ENCODE measurements at places on chromosomes 1 and 21.

DNA sequence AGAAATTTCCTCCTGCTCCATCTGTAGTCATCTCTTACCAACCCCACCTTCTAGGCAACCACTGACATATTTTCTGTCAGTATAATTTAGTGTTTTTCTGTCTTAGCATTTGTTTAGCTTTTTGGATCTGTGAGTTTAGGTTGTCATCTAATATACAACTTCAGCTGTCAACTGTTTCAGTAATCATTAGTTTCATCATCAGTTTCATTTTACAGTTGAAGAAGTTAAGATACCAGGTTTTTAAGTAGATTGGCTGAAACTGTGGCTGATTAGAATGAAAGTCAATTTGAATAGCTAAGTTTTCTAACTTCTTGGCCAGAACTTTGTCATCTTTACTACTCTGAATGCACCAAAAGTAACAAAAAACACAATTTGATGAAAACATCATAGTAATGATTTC lies 1957.3 kb downstream of the NCAM2 start:
- DNase-seq = no peak

GRCh38 chr1:159261721-159262494 lies 40.2 kb upstream of the FCER1A start:
- DNase-seq = no peak

DNA sequence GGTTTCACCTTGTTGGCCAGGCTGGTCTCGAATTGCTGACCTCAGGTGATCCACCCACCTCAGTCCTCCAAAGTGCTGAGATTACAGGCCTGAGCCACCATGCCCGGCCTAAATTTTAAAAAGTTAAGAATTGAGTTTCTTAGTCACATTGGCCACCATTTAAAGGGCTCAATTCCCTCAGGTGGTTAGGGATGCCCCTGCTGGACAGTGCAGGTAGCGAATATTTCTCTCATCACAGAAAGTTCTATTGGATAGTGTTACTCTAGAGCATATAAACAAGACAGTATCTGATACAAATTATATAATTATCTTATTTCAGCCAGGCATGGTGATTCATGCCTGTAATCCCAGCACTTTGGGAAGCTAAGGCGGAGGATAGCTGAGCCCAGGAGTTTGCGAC lies 320.2 kb downstream of the ZP4 start:
- no peak for DNase-seq

GRCh38 chr21:33433425-33434114 lies 30.4 kb downstream of the IFNGR2 start:
- DNase-seq = no peak

GRCh38 chr1:23964235-23964668 lies 4.6 kb downstream of the PNRC2 start:
- no peak for DNase-seq

- DNase-seq = no peak
Observed at GRCh38 chr1:95653618-95654017, 419.6 kb downstream of the RWDD3 start.

- DNase-seq = no peak
Observed at GRCh38 chr1:36133484-36133883, 8.5 kb upstream of the COL8A2 start.

- DNase-seq = no peak
Observed at GRCh38 chr1:48472638-48473037, 634 bp upstream of the SPATA6 start.

DNA sequence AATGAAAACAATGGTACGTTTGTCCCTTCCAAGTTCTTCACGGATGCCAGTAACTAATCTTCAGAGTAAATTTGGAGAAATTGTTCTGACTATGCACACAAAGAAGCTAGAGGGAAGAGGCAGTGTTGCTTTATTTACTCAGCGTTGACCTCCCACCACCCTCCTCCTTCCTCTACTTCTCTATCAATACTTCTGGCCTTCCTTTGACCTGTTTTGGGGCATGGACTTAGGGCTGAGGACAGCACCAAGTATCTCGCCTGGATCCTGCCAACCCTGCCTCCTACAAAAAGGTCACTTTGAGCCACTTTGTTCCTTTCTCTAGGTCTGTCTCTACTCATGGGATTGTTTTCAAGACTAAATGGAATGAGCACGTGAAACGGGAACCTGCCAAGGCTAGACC lies 282.6 kb downstream of the DSCAM start:
- DNase-seq = no peak

DNA sequence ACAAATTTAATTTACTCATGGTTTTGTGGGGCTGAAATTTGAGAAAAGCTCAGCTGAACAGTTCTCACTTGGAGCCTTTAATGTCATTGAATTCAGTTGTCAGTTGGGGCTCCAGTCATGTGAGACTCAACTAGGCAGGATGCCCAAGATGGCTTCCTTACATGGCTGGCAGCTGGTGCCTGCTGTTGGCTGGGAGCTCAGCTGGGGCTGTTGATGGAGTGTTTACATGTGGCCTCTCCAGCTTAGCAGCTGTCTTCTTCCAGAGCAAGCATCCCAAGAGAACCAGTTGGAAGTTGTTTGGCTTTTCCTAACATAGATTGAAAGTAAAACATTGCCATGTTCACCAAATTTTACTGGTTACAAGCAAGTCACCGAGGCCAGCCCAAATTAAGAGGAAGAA lies 81.8 kb upstream of the KCNA3 start:
- DNase-seq = no peak

GRCh38 chr1:167714098-167714438 lies 7.7 kb upstream of the MPZL1 start:
- no peak for DNase-seq

GRCh38 chr1:226743259-226743658 lies 4.2 kb upstream of the ITPKB start:
- no peak for DNase-seq

- no peak for DNase-seq
Observed at GRCh38 chr21:22120616-22121266, 1122.5 kb downstream of the NCAM2 start.

DNA sequence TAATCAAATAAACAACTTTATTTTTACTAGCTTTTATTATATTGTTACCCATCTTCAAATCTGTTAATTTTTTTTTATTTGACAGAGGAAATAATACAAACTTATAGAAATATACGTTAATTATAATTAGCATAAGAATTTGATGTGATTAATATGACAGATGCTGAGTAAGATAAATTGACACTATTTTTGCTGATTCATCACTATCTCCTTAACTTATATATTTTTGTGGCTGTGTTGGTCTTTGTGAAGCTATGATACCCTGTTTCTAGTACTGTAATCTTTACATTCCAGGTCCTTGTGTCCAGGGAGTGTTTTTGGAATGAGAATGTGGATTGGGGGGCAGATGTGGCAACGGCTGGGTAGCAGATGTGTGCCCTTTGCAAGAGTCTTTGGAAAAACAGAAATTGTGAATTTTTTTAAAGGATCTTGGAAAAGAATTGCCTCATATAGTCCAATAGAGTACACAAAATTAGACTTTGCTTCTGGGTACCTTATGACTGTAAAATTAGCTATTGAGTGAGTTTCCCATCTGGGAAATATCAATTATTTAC lies 102.6 kb downstream of the KCNK2 start:
- no peak for DNase-seq

- DNase-seq = no peak
Observed at GRCh38 chr1:1335792-1336248, 4.7 kb downstream of the TAS1R3 start.

DNA sequence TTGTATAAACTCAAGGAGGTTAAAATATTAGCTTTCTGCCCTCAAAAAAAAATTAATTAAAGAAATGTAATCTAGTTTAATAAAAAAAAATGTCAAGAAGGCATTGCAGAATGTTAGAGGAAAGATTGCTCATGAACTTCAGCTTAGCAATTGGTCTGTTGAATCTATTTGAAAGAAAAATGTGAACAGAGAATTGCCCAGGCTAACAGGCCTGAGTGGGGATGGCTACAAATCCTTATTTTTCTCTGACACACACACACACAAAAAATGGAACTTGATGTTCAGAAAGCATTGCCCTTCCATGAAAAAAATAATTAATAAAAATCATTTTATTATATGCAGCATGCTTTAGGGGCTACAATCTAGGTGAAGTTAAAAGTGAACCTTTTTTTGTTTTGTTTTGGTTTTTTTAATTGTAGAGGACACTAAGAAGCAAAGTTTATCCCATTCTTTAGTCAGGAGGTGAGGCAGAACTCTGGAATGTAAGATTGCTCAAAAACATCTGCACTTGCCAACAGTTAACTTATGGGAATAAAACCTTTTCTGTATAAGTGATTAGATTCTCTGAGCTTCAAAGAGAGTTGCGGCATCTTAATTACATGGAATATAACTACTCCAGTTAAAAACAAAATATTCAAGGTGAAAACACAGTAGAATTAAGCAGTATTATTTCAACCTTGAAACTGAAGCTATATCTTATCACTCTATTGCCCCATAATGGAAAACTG lies 658.5 kb upstream of the ADGRL2 start:
- DNase-seq = no peak

GRCh38 chr21:14675774-14676530 lies 129.8 kb upstream of the SAMSN1 start:
- DNase-seq = no peak

DNA sequence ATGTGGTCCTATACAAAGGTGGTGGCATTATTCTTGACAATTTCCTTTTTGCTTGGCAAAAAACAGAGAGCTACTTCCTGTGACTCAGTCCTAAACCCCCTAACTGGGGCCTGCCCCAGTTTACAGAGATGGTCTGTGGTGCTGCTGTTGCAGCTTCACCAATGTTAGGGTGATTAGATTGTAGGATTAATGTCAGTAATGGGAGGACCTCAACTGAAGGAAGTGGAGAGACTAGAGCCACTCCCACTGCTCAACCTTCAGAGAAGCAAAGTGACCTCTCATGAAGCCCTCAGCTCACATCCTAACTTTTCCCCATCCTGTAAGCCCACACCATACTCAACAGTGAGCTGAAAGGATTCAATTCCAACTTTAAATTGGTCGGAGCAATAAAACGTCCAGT lies 3.6 kb downstream of the S100A6 start:
- no peak for DNase-seq

DNA sequence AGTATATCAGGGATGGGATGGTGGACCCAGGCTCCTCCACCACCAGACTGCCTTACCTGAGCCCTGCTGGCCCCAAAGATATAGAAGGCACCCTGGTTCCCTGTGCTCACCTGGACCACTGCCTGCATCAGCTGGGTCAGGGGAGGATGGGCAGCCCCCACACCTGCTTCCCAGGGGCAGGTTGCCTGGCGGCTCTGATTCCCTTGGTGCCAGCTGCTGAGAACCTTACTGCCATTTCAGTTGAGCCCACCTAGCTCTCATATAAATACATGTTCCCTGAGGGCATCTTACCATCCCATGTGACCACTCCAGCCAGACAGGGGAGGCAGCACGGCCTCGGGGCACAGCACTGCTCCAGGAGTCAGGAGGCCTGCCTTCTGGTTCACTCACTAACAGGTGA lies 24.4 kb downstream of the PSEN2 start:
- no peak for DNase-seq

- DNase-seq = no peak
Observed at GRCh38 chr1:152141971-152142584, 16.9 kb downstream of the RPTN start.

GRCh38 chr1:109255097-109255651 lies 5.8 kb downstream of the CELSR2 start:
- DNase-seq = no peak

GRCh38 chr1:28260803-28261174 lies 1.5 kb downstream of the SESN2 start:
- no peak for DNase-seq

GRCh38 chr1:40308036-40308727 lies 8.9 kb downstream of the COL9A2 start:
- DNase-seq = no peak

DNA sequence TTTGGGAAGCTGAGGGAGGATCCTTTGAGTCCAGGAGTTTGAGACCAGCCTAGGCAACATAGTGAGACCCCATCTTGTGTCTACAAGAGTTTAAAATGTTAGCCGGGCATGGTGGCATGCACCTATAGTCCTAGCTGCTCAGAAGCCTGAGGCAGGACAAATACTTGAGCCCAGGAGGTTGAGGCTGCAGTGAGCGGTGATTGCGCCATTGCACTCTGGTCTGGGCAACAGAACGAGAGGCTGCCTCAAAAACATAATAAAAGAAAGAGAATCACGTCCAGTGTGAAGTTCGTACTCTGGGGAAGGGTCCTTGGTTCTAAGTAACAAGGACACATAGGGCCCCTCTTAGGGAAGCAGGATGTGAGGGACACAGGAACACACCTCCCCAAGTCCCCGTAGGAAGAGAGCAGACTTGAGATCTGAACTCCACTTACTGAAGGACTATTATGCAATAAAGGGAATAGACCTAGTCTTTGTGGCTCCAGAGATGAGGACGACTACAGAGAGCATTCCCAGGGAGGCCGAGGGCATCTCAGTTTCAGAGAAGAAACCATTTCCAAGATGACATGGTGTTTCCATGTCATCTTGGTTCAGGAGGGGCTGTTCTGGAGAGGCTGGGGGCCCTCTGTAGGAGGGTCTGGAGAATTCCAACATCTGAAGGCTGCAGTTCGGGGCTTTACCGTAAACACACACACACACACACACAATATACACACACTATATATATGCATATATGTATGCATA lies 10.8 kb upstream of the ENO1 start:
- no peak for DNase-seq

GRCh38 chr1:204074274-204075138 lies 1.6 kb downstream of the SOX13 start:
- no peak for DNase-seq

DNA sequence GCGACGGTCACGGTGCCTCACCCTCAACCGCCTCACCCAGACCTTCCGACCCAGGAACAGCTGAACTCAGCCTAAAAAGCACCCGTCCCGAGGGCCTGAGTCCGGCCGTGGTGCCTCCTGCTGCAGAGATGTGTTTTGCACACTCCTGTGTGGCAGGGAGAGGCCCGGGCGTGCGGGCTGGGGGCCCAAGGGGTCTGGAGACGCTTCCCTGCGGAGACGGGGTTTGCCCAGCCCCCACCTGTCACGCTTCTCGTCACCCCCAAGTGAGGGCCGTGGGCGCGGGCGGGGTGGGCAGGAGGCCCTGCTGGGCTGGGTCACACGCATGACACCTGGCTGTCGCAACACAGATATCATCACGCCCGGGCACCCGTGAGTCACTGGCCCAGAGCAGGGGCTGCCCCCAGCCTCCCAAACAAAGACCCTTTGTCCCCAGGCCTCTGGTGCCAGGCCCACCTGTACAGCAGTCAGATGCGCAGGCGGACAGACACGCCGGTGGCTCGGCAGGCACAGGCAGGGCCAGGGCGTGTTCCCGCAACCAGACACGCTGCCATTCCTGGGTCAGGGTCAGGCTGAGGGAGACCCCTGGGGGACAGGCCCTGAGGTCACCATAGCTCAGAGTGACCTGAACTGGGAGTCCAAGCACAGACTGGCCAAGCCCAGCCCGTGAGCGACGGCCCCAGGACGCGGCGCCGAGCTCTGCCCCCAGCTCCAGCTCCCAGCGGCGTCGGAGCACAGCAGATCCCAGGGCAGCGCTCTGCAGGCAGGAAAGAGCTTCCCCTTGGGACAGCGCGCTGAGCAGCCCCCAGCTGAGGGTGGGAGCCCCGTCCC lies 6.1 kb downstream of the B3GALT6 start:
- no peak for DNase-seq

DNA sequence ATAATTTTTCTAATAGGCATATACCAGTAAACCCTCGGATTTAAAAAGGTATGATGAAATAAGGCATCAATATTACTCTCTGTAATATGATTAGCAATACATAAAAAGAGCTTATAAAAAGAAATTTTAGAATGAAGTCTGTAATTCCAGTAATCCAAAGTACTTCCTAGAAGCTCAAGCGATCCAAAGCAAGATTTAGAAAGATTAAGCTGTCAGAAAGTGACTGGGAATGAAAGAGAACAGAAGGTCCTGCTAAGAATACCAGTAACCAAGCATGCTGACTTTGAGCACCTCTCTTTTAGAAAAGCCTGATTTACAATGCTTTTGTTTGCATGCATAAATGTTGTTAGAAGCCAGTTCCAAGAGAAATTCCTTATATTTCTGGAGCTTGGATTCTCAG lies 125.1 kb downstream of the GIPC2 start:
- DNase-seq = no peak

GRCh38 chr1:87760155-87760554 lies 431.5 kb downstream of the LMO4 start:
- no peak for DNase-seq
